ENCODE measurements at places on chromosomes 5 and 9.

GRCh38 chr5:114989512-114989911 lies 180.2 kb downstream of the TRIM36 start:
- no peak for DNase-seq

- DNase-seq, result no peak
Measured at GRCh38 chr9:75239176-75239575, 150.9 kb downstream of the OSTF1 start.

- no peak for DNase-seq
Measured at GRCh38 chr9:5876711-5877110, 14.0 kb upstream of the MLANA start.

DNA sequence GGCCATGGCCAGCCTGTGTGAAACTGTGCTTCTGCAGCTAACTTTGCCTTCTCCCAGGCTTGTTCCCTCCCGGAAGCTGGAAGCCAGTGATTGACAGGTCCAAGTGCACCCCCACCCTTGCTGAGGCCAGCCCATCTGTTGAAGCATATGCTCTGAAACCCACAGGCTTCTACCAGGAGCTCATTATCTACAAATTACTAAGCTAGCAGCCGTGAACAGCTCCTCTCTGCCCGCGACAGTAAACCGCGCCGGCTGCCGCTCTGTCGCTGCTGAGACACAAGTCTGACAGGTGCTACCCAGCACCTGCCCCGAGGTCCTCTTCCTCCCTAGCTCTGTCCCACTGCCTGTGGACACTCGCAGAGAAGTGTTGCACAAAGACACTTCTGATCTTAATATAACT lies 490.9 kb downstream of the GADD45G start:
- no peak for DNase-seq

GRCh38 chr5:91865915-91866314 lies 482.8 kb upstream of the ARRDC3 start:
- DNase-seq, result no peak

DNA sequence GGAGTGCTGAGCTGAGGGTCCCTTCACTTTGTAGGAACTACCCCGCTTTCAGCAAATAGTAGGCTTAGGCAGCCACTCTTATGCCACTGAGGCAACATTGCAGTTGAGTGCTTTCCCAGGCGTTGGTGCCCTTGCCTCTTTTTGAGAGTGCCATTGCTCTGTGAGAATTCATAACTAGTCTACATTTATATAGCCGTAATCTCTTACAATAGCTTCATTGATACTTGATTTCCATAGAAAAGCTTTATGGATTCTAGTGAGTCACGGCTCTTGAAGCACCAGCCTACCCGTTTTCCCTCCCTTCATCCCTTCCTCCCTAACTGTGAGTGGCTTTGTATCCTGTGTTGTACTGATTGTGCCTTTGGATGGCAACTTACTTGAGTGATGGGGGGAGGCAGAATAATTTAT lies 283.9 kb downstream of the AOPEP start:
- no peak for DNase-seq

GRCh38 chr5:86756839-86757238 lies 139.1 kb downstream of the COX7C start:
- DNase-seq, result no peak

DNA sequence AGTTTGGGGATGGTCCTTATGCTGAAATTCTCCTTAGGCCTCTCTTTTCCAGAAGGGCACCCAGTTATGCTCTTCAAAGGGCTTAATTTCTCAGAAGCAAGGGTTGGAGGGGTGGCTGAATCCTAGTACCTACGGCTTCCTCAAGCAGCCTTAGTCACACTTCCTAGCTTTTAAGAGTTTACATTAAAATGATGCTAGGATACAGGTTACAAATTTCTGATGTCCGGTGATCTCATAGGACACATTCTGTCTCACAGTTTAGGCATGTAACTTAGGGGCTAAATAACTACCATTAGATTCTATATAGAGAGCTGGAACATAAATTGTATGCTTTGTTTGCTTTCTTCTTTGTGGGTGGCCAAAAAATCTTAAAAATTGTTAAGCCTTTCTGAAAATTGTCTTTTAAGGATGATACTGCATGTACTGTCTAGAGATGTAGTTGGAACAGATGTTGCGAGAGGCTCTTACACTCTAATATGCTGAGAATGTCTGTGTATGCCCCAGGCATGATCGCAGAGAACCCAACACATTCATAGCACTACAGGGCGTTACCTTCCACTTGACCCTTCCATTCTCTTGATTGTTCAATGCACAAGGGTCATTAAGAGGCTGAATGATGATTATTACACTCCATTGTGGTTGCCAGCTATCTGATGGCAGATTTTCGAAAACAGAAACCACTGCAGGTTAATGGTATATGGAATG lies 139.1 kb downstream of the TMEM38B start:
- no peak for DNase-seq

All from smooth muscle cell of the brain vasculature (primary cell).